ENCODE measurements at places on chromosomes 16 and 17. TPM values are rescaled to one million over a fixed set of nuclear protein-coding genes. Genes with fewer than 3 reads are reported as not detected.
A peak's percentile ranks its signal among the peaks of the same experiment; 100 is the strongest.

TP53TG3C gene
- total RNA-seq = not detected

- no peak for DNase-seq
Measured at GRCh38 chr16:53166099-53166498, 111.3 kb downstream of the CHD9 start.

BAHCC1 gene
- 52.4 TPM for total RNA-seq

DNA sequence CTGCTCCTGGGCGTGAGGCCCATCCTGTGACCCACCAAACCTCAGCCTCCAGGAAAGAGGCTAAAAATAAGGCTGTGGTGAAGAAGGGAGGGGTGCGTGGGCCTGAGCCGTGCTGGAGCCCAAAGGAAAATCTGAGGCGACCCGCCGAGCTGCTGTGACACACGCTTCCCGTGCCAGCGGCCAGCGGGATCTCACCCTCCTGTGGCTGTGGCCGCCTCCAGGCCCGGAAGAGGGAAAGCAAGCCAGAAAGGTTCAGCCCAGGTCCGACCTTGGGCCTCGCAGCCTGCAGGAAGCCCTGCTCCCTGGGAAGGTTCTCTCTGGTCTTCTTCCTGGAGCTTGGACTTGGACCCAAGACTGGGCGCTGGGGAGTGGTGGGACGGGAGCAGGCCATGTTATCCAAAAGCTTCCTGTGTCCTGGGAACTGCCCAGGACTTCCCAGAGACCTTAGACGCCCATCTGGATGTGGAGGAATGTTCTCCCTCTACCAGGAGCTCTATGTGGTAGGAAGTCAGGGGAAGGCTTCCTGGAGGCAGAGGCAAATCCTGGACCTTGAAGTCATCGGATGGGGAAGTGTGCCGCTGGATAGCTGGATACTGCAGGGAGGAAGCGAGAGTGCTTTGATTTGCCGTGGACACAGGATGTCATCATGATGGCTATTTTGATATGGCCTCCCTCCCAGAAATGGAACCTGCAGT is 11.4 kb downstream of the SPNS2 start:
- no peak for DNase-seq

GRCh38 chr17:7477392-7478275 is 1.8 kb downstream of the ZBTB4 start:
- DNase-seq = peak; percentile 73

DNA sequence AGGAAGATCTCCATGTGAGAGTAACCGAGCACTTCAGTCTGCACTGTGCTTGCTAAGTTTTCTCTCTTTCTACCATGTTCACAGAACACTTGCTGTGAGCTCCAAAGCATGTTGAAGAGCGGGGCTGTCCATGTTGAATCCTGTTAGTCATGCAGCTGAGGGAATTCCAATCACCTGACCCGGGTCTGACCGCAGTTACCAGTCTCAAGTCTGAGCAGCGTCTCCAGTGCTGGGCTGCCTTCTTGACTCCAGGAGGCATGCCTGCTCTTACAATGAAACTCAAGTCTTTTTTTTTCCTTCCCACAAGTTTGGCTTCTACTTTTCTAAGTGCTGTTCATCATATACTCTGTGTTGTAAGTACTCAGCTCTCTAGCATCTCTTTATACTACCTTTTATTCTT is 44.3 kb downstream of the HOXB1 start:
- DNase-seq = peak; percentile 68

DNA sequence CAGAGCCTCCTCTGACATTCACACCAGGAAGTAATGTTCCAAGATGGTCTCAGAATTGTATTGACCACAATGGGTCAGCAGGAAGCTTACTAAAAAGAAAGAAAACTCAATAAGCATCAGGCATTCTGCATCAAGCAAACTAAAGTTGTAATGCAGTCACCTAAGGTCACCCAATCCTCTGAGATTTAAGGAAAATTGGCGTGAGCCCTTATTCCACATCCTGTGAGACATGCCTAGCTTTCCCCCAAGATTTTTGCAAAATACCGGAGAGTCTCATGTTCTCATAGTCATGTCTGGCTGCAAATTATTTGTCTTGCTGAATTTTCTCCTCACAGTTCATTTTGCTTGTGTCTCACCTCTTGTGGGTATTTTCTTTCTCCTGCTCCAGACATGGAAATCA is 417.1 kb upstream of the SOX9 start:
- no peak for DNase-seq

CA5A gene
- total RNA-seq = not detected

GRCh38 chr17:77190576-77190975 is 49.8 kb downstream of the SEC14L1 start:
- no peak for DNase-seq

DNA sequence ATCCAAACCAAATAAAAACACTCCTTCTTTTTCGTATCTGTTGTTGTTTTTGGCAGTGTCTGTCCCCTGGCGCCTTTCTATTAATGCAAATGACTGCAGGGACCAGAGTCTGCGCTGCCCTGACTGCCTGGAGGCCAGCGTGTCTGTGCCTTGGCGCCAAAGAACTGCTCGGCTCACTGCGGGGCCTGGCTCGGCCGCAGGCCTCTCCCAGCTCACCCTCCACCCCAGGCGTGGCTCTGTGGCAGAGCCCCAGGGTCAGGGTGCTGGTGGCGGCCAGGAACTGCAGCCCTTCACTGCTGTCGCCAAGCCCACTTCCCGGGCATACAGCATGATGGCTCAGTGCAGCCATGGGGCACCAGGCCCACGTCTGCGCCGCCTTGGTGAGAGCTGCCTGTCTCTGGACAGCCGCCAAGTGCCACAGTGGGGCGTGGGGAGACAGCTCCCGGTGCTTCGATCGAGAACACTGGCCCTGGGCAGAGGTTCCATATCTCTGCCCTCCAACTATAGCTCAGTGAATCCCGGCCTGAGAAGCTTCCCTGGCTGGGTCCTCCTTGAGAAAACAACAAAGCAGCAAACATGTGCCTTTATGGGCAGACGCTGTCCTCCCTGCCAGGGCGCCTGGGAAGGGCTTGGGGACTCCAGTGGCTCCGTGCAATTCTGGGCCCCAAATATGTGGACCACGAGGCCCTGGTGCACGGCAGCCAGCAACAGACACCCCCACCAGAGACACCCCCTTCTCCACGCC is 11.1 kb downstream of the CANT1 start:
- DNase-seq = peak; percentile 42

CRYM gene
- 14.2 TPM for total RNA-seq

DNA sequence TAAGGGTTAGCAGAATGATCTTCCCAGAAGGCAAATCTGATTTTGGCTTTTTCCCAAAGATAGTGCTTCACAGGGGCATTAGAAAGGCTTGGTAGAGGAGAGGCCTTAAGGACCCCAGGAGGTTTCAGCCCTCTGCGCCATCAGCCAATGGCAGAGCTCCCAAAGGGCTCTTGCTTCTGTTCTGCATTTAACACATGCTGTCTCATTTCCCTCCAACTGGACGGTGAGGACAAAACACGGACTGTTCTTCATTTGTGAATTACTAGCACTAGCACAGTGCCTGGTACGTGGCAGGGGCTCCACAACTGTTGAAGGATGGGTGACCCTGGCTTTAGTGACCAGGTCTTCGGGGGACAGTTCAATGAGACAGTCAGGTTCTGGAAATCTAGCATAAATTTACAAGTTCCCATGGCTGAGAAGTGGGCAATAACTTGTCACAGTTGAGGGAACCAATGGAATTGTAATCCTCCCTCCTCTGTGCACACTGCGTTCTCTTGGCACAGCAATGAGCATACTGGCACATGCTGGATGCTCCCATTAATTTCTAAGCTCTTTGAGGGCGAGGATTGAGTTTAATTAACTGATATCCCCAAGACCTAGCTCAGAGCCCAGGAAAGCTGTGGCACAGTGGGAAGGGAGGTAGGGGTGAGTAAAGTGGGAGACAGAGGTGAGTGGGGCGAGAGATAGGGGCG is 45.4 kb downstream of the COG7 start:
- DNase-seq = no peak

GRCh38 chr17:46894476-46895151 is 28.3 kb upstream of the GOSR2 start:
- peak; percentile 89 for DNase-seq

TSPAN10 gene
- total RNA-seq = 1.3 TPM

CTRB2 gene
- not detected for total RNA-seq

AATF gene
- 93.2 TPM for total RNA-seq

TMC5 gene
- total RNA-seq = 1.5 TPM

DNA sequence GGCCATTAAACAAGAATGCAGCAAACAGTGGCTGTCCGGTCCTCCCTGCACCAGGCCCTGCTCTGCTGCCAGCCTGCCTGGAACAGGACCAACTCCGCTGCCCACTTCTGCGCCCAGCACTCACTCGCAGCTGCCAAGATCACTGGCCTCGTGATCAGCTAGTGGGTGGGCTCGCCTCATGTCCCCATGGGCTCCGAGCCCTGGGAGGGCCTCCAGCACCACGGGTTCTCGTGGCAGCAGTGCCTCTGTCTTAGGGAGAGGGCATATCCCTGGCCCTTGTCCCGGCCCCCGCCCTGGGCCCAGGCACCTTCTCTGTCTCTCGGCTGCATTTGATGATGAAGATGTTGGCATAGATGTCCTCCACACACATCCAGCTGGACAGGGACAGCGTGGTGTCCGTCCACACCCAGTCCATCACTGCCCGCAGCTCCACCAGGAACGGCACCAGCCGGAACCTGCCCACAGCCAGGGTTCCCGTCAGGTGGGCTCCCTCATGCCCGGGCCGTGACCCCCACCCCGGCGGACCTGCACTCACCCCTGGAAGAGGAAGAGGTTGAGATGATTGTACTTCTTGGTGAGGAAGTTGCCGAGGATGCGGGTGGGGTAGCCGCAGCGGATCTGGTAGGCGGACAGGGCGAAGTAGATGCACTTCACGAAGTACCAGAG is 13.1 kb downstream of the CTU2 start:
- DNase-seq = no peak

DNA sequence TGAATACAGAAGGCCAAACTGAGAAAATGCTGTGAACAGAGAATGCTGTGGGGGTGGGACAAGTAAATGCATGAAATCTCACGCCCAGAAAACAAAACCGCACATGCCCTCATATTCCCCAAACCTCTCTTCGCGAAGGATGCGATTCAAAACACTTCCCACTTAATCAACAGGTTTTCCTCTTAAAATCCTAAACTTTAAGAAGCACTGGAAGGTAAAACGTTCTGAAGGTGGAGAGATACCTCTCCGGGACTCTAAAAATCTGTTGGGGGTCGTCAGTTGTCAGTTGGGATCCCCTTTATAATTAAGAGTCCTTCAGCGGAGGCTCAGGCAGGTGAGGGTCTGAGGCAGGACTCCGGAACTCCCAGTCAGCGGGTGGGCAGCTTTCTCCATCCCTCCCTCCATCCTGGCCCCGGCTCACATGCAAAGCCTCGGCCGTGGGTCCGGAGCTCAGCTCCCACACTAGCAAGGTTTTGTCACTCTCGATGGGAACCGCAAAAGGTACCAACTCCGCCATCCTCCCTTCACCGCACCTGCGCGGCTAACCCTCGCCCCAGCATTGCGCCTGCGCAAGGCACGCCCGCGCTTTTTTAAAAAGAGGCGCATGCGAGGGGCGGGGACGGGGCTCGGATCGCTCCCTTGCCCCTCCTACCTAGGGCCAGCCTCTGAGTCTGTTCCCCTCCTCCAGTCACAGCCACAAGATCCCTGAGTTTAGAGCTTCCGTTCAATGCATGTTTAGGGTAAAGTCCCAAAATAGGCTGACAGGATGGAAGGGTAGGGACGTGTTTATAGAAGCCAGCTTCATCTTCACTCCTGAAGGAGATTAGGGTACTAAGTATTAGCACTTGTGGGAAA is at the start of gene RDM1:
Gene RDM1 (minus strand): TSS at position 563 of the 855 bp plus-strand sequence. CDS start 46 bp downstream, at position 517.
- DNase-seq = peak; percentile 98

C17orf50 gene
- 0.23 TPM for total RNA-seq

STH gene
- not detected for total RNA-seq

RBFOX1 gene
- total RNA-seq = 1.9 TPM

- DNase-seq = no peak
Measured at GRCh38 chr17:18084256-18084655, 3.5 kb upstream of the DRG2 start.

DNA sequence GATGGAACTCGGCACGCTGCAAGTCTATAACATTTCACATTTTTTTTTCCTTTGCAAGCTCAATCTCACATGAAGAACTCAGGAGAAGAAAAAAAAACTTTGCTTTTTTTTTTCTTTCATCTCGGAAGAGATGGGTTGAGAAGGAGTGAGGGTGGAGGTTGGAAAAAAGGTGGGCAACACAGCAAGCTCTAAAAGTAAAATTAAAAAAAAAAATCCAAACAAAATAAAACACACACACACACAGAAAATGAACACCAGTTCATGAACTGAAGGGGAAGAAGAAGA is 2.5 kb downstream of the MAF start:
- DNase-seq = no peak

- DNase-seq = no peak
Measured at GRCh38 chr16:4913130-4913773, 23.7 kb downstream of the PPL start.

PYDC1 gene
- total RNA-seq = not detected

KIF18B gene
- 40.2 TPM for total RNA-seq

DNA sequence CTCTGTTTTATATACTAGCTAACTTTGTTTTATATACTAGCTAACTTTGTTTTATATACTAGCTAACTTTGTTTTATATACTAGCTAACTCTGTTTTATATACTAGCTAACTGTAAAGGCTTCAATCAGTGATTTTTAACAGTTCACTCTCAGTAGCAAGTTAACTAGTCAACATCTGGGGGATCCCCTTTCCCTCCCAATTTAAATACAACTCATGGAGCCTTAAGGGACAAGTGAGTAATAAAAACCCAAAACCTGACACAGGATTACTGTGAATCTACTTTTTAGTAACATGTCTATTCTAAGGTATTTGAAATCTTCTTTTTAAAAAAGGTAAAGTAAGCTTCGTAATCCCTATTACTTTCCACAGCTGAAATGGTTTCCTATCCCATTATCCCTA is 32.2 kb downstream of the FAM222B start:
- DNase-seq = no peak

NPIPB6 gene
- total RNA-seq = 4.5 TPM

BRD7 gene
- total RNA-seq = 115 TPM

KCNG4 gene
- not detected for total RNA-seq

CA4 gene
- 1.5 TPM for total RNA-seq

ENDOV gene
- 50.1 TPM for total RNA-seq

TNS4 gene
- total RNA-seq = 0.89 TPM

GRCh38 chr17:13024526-13025257 is 6.9 kb upstream of the ELAC2 start:
- peak; percentile 97 for DNase-seq

- DNase-seq = no peak
Measured at GRCh38 chr17:68820825-68821481, 134.2 kb downstream of the ABCA8 start.

SLC16A11 gene
- total RNA-seq = 0.70 TPM

GRCh38 chr17:79303641-79304205 is 229.1 kb downstream of the ENGASE start:
- DNase-seq = no peak

CAPNS2 gene
- 0.38 TPM for total RNA-seq

C16orf54 gene
- total RNA-seq = not detected

SLFN12 gene
- total RNA-seq = 3.7 TPM

ZNF423 gene
- 28.4 TPM for total RNA-seq

- DNase-seq = no peak
Measured at GRCh38 chr17:13244513-13244912, 226.7 kb upstream of the ELAC2 start.
